Amniotic stem cell (primary cell): ENCODE measurements at places on chromosomes 13 and 19.

DNA sequence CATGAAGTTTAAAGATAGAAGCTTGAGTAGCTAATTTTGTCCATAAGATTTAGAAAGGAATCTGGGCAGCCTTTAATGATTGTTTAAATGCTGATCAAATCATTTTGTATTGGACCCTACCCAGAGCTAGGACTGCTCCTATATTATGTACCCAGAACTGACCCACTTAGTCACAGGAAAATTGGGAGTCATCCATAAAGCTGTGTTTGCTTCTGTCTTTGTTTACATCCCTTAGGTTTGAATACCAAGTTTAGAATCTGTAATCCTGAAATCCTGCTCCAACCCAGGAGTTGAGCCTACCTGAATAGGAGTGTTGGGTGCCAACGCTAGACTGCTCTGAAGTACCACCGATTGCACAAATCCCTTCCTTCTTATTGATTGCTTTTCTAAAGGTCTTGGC is 23.8 kb downstream of the LCP1 start:
- DNase-seq, result no peak

- DNase-seq, result no peak
Measured at GRCh38 chr13:114090476-114090875, 41.9 kb downstream of the RASA3 start.

DNA sequence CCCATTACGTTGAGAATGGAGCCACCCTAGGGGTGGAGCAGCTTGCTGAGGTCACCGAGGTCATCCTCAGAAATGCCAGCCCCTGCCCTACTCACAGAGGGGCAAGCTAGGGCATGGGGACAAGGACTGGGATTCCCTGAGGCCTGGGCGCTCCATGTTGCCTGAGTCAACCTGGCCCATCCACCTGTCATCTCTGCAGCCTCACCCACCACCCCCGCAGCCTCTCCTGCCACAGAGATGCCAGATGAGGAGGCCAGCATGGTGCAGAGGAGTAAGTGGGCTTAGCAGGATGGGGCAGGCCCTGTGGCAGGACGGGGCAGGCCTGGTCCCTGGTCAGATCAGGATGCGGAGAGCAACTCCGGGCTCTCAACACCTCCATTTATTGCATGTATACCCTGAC is 9.5 kb downstream of the NKPD1 start:
- no peak for DNase-seq

DNA sequence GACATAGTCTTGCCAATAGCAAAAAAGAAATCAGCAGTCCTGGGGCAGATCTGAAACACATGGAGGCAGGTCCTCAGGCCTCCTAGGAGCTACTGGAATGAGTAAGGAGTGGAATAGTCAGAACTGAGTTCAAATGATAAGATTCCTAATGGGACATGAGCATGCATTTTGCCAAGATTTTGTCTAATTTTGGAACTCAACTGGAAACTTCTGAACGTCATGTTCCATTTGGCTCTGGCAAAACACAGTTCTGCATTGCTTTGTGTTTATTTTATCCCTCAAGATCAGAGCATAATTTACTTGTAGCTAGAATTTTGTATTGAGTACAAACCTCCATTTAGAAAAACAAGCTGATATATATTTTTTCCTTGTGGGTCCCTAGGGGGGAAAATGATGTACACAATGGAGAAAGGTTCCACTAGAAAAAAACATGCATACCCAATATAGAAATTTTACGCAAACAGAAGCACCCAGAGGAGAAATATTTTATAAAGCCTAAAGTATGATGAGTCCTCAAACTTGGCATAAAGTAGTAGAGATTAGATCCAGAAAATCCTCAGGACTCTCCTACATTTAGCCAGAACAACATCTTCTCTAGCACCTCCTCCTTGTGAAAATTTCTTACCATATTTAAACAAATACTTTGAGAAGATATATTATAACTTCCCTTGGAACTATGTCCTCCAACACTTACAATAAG is 149.0 kb upstream of the SERP2 start:
- no peak for DNase-seq

DNA sequence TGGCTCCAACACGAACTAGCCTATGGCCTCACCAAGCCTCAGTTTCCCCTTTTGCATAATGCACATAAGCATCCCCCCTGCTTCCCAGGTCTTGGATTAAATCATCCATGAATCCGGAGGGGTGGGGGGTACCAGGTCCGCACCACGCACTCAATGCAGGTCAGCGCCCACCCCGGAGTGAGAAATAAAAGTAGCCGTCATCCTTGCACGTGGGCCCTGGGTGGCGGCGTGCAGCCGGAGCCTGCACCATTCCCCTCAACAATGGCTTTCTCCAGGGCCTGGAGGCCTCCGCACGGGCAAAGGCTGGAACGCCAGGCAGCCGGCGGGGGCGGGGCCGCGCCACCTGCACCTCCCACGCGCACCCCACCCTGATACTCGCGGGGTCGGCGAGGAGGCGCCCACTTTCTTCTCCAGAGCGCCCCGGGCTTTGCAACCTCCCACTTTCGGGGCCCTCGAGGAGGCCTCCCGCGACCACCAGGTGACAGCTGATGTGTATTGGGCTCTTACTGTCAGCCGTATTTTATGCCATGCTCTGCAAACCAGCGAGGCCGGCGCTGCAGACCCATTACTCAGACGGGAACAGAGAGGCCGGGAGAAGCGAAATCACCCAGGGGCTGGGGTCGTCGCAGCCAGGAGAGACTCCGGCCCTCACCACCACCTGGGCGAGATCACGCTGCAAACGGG is 767 bp upstream of the GADD45B start:
- DNase-seq, result no peak

GRCh38 chr19:17863520-17864182 is 3.9 kb downstream of the RPL18A start:
- DNase-seq, result no peak

DNA sequence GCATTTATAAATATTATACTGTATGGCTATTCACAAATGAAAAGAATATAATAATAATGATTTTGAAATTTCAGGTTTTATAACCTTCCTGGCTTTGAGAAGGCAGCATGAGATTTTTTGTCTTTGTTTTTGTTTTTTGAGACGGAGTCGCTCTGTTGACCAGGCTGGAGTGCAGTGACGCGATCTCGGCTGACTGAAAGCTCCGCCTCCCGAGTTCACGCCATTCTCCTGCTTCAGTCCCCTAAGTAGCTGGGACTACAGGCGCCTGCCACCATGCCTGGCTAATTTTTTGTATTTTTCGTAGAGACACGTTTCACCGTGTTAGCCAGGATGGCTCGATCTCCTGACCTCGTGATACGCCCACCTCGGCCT is 64.1 kb downstream of the ZNF429 start:
- no peak for DNase-seq

GRCh38 chr13:100138859-100139491 is 50.1 kb downstream of the PCCA start:
- no peak for DNase-seq

GRCh38 chr13:33994198-33994597 is 176.2 kb downstream of the RFC3 start:
- no peak for DNase-seq

- peak; percentile 90 for DNase-seq
Measured at GRCh38 chr19:55209693-55210472, 582 bp upstream of the PTPRH start.

DNA sequence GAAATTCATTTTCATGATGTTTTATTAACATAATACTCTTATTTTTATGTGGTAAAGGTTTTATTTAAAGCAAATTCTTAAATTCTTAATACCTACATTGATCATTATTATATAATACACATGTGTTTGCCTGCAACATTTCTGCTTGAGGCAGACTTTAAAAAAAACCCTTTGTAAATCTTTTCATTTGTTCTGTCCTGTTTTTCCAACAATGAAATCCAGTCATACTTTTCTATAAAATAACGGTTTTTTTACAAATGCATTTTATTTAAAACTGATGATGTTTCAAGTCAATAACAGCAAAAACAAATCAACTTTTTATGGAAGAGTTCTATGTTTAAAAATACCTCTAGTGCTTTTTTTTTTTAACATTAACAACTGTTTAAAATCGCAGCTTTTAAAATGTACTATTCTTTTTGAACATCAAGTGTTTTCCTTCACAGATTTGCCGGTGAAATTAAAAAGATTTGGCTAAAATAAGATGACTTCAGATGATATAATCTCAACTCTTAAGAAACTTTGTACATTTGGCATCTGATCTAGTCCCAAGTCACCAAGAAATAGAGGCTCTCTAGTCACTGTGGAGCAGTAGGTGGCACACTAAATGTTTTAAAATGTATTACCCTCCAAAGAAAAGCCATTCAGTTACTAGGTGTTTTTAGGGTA is 5.1 kb downstream of the POU4F1 start:
- DNase-seq, result no peak

DNA sequence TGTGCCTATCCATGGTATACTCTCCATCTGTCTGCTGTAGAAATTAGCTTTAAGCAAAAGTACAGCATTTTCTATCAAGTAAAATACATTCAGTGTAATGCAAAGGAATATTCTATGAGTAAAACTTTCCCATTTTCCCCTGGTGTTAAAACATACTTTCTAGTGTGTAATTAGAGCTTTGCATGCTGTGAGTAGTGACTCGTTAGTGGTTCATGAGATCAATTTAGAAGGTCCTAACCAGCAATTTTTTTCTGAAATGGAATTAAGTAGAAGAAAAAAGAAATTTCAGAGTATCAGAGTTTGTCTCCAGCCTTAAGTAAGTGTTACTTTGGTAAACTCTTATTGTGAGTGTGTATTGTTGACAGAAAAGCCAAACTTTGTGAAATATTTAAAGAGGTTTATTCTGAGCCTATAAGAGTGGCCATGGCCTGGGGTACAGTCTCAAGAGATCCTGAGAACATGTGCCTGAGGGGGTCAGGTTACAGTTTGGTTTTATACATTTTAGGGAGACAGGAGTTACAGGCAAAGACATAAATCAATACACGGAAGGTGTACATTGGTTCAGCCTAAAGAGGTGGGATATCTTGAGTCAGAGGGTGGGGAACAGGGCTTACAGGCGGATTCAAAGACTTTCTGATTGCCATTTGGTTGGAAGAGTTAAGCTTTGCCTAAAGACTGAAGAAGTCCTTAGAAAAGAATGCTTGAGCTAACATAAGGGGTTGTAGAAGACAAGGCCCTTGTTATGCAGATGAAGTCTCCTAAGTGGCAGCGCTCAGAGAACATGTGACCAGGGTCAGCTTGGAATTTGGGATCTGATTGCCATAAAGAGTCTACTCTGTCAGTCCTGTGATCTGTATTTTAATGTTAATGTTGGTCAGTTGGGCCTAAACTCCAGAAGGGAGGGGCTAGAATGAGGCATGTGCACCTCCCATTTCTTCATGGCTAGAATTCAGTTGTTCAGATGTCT is 25.5 kb downstream of the FAM187B start:
- no peak for DNase-seq

GRCh38 chr19:14459703-14460102 is 15.5 kb downstream of the PTGER1 start:
- DNase-seq, result no peak

DNA sequence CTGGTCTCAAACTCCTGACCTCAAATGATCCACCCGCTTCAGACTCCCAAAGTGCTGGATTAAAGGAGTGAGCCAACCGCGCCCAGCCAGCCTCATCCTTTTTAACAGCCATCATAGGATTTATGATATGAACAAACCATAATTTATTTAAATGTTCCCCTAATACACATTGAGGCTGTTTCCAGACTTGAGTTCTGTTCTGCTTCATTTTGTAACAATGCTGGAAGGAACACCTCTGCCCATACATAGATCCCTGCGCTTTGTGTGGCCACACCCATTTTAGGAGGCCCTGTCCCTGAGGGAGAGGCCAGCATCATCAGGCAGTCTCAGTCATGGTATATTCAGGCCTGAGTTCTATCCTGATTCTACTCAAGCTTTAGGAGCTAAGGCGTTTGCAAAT is 35.9 kb downstream of the TPT1 start:
- DNase-seq, result no peak

- DNase-seq, result no peak
Measured at GRCh38 chr13:106277484-106278154, 257.8 kb downstream of the EFNB2 start.

GRCh38 chr13:89458456-89458855 is 1787.3 kb downstream of the SLITRK5 start:
- DNase-seq, result no peak
